ENCODE measurements at places on chromosomes 5 and 9.

DNA sequence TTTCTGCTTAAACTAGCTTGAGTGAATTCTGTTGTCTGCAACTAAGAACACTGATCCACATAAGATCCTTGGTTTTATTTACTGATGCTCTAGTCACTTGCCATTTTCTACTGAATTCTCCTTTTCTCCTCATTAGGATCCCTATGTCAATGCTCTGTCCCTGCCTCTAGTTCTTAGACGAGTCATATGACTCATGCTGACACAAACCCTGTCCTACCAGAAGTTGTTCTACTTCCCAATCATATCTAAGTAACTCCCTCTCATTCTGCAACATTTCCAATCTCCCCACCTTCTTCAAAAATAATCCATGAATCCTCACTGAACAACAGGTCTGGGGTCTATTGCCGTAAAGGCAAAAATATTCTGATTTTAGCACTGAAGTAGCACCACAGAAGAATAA lies 47.1 kb upstream of the DMRT1 start:
- no peak for DNase-seq

DNA sequence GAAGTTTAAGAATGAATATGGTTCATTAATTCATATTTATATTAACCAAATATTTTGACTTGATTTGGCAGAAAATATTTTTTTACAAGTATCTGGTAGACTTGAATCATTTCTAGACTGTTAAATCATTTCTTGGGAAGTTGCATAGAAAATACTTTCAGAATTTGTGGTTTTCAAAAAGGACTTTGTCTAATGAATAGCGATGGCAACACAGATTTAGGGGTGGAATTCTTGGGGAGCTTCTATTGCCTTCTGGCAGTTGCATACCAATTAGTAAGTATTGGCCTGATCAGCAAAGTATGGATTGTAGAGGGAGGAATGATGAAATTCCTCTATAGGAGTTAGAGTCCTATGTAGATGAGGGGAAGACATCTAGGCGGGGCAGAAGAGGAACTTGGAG lies 68.6 kb upstream of the CKMT2 start:
- no peak for DNase-seq

DNA sequence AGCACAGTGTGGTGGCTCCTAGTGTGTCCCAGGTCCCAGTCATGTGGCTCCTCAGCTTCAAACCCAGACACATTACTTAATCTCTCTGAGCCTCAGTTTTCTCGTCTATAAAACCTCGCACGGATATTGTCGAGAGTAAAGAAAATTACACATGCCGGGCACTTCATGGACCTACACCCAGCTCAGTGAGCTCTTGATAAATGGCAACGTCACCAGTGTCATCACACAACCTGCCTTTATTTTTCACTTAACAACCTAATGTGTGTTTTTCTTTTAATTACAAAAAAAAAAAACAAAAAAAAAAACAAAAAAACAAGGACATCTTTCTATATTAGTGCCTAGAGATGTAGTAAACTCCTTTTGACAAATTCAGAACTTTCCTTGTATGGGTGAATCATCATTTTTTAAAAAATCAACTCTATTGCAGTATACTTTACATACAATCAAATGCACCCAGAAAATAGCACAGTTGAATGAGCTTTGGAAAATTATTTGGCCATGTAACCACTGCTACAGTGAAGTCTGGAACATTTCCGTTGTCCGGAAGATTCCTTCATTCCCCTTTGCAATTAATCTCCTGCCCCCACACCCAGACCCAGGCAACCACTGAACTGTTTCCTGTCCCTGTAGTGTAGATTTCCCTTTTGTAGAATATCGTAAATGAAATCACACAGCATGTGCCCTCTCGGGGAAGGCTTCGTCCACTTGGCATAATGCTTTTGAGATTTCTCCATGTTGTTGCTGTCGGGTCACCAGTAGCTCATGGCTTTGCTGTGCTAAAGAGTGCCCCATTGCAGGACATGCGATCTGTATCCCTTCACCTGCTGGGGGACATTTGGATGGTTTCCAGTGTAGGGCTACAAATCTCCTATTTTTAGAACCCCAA lies 100.4 kb upstream of the LARP1 start:
- no peak for DNase-seq

DNA sequence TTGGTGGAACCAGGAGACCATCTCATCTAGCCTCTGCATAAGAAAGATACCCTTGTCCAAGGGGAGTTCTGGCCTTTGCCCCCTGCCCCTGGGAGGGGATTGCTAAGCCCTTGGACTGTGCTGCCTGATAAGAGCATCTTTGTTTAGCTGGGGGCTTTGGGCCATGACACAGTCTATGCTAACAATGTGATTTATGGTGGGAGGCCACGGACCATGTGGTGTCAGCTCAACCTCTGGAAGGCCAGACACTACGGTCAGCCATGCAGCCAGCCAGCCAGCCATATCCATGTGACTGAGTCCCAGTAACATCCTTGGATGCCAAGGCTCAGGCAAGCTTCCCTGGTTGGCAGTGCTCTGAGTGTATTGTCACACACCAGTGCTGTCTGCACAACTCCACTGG lies 244.4 kb downstream of the FSTL4 start:
- no peak for DNase-seq

GRCh38 chr5:171757853-171758535 lies 27.6 kb upstream of the SMIM23 start:
- DNase-seq: no peak

- no peak for DNase-seq
Observed at GRCh38 chr9:72695365-72695764, 174.0 kb downstream of the TMC1 start.

- no peak for DNase-seq
Observed at GRCh38 chr5:150137168-150137957, 18.3 kb downstream of the PDGFRB start.

- no peak for DNase-seq
Observed at GRCh38 chr9:123460091-123460490, 104.1 kb downstream of the CRB2 start.

DNA sequence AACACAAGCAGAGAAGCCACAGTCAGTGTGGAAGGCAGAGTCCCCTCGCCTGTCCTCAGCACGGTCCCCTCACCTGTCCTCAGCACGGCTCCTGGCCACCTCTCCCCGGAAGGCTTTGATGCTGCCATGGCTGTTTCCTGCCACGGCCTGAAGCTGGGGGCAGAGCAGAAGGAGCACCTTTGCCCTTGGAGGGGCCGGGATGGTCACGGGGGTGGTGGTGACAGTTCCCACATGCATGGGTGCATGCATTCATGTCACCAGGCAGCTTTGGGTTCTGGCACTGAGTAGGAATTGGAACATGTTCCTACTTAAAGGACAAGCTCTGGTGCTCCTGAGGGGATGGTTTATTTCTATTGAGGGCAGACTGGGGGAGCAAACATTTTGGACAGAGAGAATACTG lies 57.8 kb upstream of the PHYKPL start:
- no peak for DNase-seq

GRCh38 chr9:101566904-101567724 lies 27.7 kb downstream of the PPP3R2 start:
- peak; percentile 23 for DNase-seq

GRCh38 chr5:132417889-132418485 lies 48.5 kb downstream of the SLC22A5 start:
- DNase-seq: no peak

DNA sequence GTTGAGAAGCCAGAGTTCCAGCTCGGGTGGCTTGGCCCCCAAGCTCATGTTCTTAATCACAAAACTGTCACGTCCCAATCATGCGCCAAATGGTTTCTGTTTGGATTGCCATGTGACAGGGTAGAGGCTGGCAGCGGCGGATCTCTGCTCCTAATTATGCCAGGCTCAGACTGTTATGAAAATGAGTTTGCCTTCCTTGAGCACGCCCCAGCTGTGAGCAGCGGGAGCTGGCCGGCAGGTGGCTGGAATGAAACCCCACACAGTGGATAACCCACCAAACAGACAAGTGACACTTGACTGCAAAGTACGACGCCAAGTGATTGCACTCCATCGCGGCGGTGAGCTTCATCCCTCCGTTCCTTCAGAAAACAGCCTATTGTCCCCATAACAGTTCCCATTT lies 75.4 kb downstream of the CFAP77 start:
- no peak for DNase-seq

DNA sequence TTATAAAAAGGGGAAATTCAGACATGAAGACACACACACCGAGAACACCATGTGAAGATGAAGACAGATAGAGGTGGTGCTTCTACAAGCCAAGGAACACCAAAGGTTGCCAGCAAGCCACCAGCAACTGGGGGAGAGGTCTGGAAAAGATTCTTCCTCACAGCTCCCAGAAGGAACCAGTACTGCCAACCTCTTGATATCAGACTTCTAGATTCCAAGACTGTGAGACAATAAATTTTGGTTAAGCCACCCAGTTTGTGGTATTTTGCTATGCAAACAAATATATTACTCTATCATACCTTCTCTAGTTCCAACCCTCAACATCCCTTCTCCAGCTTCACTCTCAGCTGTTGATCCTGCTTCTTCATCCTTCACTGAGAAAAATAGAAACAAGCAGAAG lies 451.1 kb downstream of the EBF1 start:
- DNase-seq: no peak

- peak; percentile 23 for DNase-seq
Observed at GRCh38 chr5:63963080-63963735, 963 bp upstream of the HTR1A start.

- no peak for DNase-seq
Observed at GRCh38 chr5:135242021-135242865, 156.8 kb downstream of the MACROH2A1 start.

GRCh38 chr9:120936011-120936763 lies 9.6 kb upstream of the TRAF1 start:
- DNase-seq: peak; percentile 97

- DNase-seq: no peak
Observed at GRCh38 chr5:101580591-101580990, 677.5 kb upstream of the ST8SIA4 start.

- DNase-seq: no peak
Observed at GRCh38 chr5:56813302-56813701, 2.0 kb upstream of the MAP3K1 start.

DNA sequence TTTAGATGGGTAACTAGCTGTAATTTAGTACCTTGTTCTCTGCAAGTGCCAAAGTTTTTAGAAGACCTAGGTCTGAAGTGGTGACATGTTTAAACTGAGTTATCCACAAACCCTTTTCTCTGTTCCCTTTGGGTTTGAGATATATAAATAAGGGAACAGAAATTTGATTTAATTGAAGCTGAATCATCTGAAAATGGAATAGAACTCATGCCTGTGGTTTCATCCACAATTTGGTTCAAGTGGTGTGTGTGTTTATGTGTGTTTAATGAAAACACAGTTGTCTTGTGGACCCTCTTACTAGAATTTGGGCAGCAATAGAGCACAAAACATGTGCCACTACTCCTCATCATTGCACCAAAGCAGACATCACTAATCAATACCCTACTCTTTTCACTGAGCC lies 216.9 kb downstream of the GLIS3 start:
- DNase-seq: no peak

DNA sequence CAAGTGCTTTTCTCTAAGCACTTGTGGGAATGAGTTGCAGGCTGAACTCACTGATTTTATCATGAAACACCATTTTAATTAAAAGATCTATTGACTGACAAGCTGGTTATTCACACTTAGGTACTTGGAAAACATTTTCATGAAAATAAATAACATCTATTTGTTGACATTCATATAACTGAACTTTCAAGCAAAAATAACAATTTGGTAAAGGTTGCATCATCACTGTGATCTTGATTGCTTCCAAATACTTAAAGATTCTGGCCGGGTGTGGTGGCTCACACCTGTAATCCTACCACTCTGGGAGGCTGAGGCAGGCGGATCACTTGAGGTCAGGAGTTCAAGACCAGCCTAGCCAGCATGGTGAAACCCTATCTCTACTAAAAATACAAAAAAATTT lies 6.7 kb upstream of the TENT2 start:
- DNase-seq: no peak

DNA sequence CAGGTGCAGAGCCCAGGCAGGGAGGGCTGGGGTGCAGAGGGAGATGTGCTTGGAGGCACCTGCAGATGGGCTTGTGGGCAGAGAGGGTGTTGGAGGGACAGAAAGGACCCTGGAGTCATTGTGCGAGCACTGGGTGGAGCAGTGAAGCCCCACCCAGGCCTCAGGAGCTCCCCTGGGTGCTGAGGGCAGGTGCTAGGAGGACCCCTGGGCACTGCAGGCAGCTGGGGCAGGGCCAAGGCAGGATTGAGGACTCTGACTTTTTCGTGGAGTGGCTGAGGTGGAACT lies 10.3 kb upstream of the SLC6A18 start:
- DNase-seq: no peak

GRCh38 chr5:95664204-95664786 lies 17.7 kb downstream of the RFESD start:
- DNase-seq: peak; percentile 36

GRCh38 chr5:93594591-93595419 lies 11.8 kb downstream of the NR2F1 start:
- no peak for DNase-seq

GRCh38 chr5:39541920-39542319 lies 117.1 kb upstream of the DAB2 start:
- no peak for DNase-seq

- no peak for DNase-seq
Observed at GRCh38 chr5:172769616-172770373, 1.2 kb downstream of the DUSP1 start.

DNA sequence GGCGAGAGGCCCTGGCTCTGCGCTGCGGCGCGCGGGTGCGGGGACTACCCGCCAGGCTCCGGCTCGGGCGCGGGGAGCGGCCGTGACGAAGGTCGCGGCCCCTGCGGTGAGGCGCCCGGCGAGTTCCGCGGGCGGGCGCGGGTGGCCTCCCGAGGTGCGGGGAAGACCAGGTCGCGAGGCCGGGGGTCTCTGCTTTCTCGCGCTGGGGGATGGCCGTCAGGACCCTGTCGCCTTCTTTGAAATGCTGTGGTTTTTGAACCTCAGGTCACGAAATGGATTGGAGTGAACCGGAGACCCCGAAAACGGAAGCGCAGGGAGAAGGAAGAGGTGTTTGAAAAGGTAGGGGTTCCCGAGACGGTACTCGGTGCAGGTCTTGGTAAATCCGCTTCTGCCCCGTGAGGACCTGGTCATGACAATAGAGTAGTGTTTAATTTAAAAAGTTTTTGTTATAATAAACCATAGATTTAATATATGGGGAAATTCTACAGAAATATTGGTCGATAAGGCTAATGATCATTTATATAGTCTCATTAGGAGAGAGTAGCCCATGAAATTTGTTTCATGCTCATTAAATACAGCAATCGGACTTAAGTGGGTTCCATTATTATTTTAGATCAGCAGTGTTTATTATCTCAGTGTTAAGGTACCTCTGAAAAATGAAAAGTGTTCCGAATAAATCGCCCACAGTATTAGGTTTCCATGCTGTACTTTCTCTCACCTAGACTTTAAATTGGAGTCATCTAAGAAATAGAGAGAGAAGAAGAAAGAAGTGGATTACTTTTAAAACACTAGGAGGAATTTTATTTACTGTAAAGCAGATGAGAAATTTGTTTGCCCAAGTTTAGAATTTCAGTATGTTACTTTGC lies 279.0 kb downstream of the AOPEP start:
- DNase-seq: no peak

- no peak for DNase-seq
Observed at GRCh38 chr5:153907170-153907775, 131.4 kb downstream of the FAM114A2 start.

DNA sequence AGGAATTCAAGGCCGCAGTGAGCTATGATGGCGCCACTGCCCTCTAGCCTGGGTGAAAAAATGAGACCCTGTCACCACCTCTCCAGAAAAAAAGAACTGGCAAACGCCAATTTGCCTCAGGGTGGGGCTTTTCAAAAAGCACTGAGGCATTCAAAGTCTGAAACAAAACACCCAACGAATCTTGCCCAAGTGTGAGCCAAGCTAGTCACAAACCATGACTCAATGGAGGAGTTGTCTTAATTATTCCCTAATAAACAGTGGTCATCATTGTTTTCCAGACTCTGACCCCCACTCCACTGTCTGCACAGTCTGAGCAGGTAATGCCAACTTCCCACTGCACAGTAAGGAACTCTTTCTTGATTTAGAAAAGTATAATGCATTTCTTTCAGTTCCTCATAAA lies 16.8 kb downstream of the FRMD3 start:
- DNase-seq: no peak

All from activated naive CD8-positive, alpha-beta T cell treated with anti-CD3 and anti-CD28 coated beads, Interleukin-2, amount 50 U/mL, for 24 hours (primary cell).